ENCODE measurements at places on chromosomes 7 and 10. TPM values are rescaled to one million over a fixed set of nuclear protein-coding genes. Genes with fewer than 3 reads are reported as not detected.
A peak's percentile ranks its signal among the peaks of the same experiment; 100 is the strongest.

DNA sequence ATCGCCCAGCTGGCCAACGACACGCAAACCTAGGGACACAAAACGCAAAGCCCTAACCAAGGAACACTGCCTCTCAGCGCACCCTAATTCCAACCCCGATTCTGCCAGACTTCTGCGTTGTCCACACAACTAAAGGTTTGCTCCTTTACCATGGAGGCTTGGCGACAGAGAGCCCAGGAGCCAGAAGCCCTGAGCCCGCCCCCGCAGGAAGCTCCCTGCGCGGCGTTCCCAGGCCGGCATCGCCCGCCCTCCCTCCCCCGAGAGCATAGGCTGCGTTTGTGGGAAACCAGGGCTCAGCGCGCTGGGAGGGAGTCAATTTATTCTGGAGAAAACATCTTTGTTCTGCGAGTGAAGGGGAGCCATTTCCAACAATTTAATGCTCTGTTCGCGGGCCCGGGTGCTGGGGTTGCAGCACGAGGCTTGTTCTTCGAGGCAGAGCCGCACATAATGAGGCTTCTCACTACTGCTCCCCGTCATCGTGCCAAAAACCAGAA lies 103.9 kb downstream of the GRID1 start:
- no peak for DNase-seq

GRCh38 chr7:114759347-114760062 lies 162.4 kb upstream of the MDFIC start:
- peak; percentile 38 for DNase-seq

The TMEM225B gene
- total RNA-seq: not detected

DNA sequence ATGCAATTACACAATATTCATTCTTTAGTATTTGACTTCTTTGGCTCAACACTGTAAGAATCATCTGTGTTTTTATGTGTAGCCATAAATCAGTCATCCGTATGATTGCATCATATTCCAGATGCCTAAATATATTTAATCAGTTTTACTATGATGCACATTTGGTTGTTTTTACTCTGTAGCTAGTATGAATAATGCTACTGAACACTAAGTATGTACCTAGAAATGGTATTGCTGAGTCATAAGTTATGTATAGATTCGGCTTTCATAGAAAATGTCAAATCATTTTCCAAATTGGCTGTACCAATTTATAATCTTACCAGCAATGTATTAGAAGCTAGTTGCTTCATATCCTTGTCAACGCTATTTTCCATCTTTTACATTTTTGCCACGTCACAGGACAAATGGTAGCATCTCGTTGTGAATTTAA lies 197.3 kb upstream of the PLXNA4 start:
- peak; percentile 57 for DNase-seq

The MSS51 gene
- total RNA-seq: 1.4 TPM

Data from LHCN-M2 (cell line).